ENCODE measurements at places on chromosomes 12 and 14.

DNA sequence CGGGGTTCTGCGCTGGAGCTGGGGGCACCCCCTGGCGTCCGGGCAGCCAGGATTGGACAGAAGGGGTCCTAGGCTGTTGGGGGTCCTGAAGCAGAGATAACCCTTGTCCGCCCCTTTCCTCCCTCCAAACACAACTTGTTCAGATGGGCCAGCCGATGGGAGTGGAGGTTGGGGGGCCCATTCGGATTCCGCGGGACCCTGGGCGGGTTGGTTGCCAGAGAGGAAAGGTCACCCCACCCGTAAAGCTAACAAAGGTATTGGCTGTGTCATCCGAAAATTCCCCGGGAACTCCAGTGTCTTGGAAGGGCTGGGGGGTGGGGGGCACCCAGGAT is 1.3 kb downstream of the FAM222A start:
- DNase-seq = no peak

DNA sequence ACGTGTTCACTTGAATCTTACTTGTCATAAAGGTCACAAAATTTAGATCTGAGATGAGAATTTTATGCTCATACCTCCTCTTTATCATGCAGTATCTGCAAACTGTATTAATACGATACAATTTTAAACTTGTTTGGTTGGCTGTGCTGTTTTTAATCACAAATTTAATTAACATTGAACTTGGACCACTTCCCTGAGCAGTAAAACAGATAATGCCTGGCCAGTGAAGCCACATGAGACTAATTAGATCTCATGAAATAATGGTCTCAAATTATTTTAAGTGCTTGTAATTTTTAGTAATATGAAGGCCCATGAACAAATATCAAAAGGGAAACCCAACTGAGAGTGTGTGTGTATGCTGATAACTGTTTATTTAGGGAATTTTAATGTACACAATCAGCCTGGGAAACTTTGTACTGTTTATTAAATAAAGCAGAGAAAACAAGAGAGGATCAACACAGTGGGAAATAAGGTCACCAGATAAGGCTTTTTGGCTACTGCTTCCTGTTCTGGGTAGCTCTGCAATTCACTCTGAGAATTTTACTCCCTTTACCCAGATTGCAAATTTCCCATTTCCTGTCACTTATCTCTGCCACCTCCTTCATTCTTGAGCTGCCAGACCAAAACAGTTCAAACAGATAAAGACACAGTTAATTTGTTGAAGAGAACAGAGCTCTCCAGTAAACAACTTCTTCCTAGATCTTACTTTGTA is 61.6 kb upstream of the GNPNAT1 start:
- DNase-seq = no peak

- DNase-seq = no peak
These were observed 81.1 kb upstream of the DIO3 start for GRCh38 chr14:101480022-101480746.

- no peak for DNase-seq
These were observed 65.4 kb downstream of the ZFP36L1 start for GRCh38 chr14:68727315-68728047.

GRCh38 chr14:76431538-76431937 is 55.6 kb downstream of the ESRRB start:
- no peak for DNase-seq

GRCh38 chr14:104752423-104752734 is 568 bp upstream of the SIVA1 start:
- no peak for DNase-seq

GRCh38 chr14:47278233-47278842 is 397.1 kb downstream of the MDGA2 start:
- DNase-seq = peak; percentile 27

- DNase-seq = no peak
These were observed 272.6 kb downstream of the FOXG1 start for GRCh38 chr14:29039171-29039570.

GRCh38 chr12:55965941-55966407 is at the start of gene PMEL:
Gene PMEL, minus strand, starts transcription at chr12:55966042. Its CDS starts 31 bp downstream, at chr12:55966011.
- DNase-seq = no peak

DNA sequence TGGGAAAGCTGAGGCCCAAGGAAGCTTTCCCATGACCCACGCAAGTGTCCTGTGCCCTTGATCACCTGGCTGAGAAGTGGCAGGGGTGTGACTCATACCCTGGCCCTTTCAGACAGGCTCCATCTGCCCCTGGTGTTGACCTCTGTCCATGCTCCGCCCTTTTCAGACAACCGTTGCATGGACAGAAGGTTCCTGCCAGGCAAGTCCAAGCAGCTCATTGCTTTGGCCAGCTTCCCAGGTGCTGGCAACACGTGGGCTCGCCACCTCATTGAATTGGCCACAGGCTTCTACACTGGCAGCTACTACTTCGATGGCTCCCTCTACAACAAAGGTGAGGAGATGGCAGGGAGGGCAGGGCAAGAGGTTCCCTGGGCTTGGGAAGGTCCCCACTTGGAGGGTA is 103.5 kb downstream of the WSCD2 start:
- DNase-seq = no peak

GRCh38 chr14:57486767-57487379 is 6.8 kb downstream of the CCDC198 start:
- DNase-seq = no peak
